Uterus (tissue), 4 donors: ENCODE measurements at places on chromosomes 1 and 21. TPM values are rescaled to one million over a fixed set of nuclear protein-coding genes. Genes with fewer than 3 reads are reported as not detected.

Gene OVAAL
- not detected for total RNA-seq

- DNase-seq: no peak
- H3K4me1 ChIP-seq: peaks cover 7% of the 10 kb centered on the region
- H3K36me3 ChIP-seq: no peaks in the 10 kb centered on the region
- H3K27me3 ChIP-seq: no peaks in the 10 kb centered on the region
- no peak overlapping the region for H3K4me3 ChIP-seq
These were observed 22.4 kb downstream of the LRRC8B start for GRCh38 chr1:89546934-89547562.

DNA sequence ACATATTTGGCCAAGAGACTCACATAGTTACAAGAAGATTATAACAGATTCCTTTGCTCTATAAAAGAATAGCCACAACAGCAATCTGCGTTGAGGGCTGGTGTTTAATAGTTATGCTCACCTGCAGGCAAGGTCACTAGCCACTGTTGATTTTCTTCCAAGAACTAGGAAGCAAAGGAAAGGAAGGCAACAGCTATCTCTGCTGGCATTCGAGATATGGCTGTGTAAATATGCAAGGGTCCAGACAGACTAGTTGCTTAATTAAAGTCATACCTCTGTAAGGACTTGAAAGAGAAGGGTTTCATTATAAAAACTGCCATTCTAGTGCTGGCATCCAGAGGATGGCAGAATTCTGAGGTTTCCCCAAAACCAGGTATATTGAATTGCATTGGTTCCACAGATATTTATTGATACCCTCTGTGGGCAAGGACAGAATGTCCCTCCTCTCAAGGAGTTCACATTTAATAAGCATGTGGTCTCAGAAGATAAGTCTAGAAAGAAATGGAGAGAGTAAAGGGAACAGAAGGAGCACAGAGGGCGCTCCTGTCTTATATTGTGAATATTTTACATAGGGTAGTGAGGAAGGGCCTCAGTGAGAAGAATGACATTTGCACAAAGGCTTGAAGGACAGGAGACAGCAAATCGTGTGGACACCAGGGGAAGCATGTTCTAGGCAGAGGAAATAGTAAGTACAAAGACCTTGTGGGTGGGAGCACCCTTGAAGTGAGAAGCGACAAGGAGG, 23.6 kb upstream of the PLEKHA6 start:
- no peak for DNase-seq
- H3K27ac ChIP-seq: no peak overlapping the region
- H3K4me1 ChIP-seq: no peaks in the 10 kb centered on the region
- H3K4me3 ChIP-seq: no peak overlapping the region
- no peaks in the 10 kb centered on the region for H3K36me3 ChIP-seq
- peaks cover 3% of the 10 kb centered on the region for H3K27me3 ChIP-seq

- no peaks in the 10 kb centered on the region for H3K4me1 ChIP-seq
- DNase-seq: no peak
- H3K27ac ChIP-seq: no peak overlapping the region
- no peaks in the 10 kb centered on the region for H3K27me3 ChIP-seq
- no peak overlapping the region for H3K4me3 ChIP-seq
- H3K36me3 ChIP-seq: no peaks in the 10 kb centered on the region
These were observed 1201.9 kb downstream of the BRINP3 start for GRCh38 chr1:189275796-189276195.
